ENCODE measurements at places on chromosomes 12 and 14.

GRCh38 chr12:74537126-74537706 lies 419 bp upstream of the ATXN7L3B start:
- DNase-seq = peak; percentile 57

DNA sequence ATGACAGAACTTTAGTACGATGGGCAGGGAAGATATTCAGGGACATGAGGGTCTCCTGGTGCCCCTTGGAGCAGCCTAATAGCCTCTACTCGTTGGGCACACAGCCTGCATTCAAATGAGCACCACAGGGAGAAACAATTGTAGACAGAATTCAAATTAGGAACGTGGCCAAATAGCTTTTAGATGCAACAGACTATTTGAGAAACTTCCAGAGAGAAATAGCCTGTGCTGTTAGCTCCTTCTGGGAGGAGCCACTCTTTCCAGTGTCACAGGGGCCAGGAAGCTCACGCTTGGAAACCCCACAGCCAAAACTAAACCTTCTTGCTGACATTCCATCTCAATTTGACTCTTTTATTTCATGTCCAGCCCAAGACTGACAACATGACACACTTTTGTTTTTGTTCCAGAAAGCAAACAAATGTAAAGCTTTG lies 114.5 kb downstream of the RPAP3 start:
- no peak for DNase-seq

GRCh38 chr14:34324363-34324795 lies 137.7 kb downstream of the SPTSSA start:
- peak; percentile 9 for DNase-seq

DNA sequence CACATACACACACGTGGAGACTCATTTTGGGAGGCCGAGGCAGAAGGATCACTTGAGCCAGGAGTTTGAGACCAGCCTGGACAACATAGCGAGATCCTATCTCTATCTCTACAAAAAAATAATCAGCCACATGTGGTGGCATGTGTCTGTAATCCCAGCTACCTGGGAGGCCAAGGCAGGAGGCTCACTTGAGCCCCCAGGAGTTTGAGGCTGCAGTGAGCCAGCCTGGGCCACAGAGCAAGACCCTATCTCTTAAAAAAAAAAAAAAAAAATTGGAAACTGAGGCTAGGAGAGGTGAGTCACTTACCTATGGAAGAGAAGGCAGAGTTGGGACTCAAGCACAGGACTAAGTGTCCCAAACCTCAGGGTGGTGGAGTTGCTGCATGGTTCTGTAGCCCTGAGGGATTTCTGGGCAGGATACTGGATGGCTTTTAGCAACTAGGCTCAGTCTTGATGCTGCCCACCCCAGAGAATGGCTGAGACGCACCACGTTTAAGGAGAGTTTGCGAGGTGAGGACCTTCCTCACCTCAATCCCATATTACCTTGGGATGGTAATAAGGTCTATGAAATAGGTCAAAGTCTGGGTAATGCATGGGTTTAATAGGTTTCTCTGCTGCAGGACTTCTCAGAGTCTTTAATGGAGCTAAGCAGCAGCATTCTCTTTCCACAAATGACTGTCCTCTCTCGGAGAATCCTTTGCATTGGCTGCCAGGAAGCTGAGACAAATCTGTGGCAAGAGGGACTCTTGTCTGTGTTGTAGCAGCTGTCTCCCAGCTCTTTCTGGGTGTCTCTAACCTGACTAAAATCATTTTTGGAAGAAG lies 35.6 kb downstream of the SH2B3 start:
- no peak for DNase-seq

GRCh38 chr14:55450539-55450938 lies 10.1 kb upstream of the TBPL2 start:
- no peak for DNase-seq

- DNase-seq = no peak
Measured at GRCh38 chr12:76560086-76560491, 518 bp upstream of the OSBPL8 start.

DNA sequence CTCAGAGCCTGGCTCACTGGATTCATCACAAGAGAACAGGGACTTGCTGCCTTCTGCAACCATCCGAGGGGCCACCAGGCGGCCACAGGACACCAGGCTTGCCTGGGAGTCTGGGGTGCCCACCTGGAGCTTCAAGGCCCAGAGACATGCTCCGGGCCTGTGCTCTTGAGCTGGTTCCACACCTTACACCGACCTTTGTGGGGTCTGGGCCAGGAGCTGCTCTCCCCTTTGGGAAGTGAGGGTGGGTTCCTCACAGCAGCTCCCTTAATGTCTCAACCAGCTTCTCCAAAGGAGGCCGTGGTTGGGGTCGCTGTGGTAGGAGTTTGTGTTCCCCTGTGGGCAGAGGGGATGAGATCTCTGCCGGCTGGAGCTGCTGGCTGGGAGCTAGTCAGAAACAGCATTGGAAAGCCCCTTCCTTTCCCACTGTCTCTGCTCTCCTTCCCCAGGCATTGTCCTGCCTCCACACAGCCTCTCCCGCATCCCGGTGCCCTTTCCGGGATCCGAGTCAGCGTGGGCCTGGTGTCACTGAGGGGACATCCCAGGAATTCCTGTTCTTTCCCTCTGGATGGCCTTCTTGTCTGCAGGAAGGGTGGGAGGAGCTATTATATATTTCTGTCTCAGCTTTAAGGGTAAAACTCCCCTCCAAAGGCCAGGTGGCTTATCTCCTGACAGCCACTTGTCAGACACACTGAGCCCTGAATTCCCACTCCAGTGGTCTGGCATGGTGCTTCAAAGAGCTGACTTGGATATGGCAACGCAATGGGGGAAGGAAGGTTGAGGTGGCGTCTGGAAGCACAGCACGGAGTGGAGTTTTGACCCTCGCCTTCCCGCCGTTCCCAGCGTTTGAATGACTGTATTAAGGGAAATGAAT lies 5.1 kb upstream of the PAPLN start:
- DNase-seq = no peak

GRCh38 chr12:3421191-3421978 lies 69.6 kb upstream of the PRMT8 start:
- DNase-seq = no peak

Measured in AML-193 (cell line).